Fibroblast of skin of scalp (primary cell): ENCODE measurements at places on chromosomes 11 and 22.

- no peak for DNase-seq
These were observed 860 bp downstream of the PRMT3 start for GRCh38 chr11:20388096-20389055.

DNA sequence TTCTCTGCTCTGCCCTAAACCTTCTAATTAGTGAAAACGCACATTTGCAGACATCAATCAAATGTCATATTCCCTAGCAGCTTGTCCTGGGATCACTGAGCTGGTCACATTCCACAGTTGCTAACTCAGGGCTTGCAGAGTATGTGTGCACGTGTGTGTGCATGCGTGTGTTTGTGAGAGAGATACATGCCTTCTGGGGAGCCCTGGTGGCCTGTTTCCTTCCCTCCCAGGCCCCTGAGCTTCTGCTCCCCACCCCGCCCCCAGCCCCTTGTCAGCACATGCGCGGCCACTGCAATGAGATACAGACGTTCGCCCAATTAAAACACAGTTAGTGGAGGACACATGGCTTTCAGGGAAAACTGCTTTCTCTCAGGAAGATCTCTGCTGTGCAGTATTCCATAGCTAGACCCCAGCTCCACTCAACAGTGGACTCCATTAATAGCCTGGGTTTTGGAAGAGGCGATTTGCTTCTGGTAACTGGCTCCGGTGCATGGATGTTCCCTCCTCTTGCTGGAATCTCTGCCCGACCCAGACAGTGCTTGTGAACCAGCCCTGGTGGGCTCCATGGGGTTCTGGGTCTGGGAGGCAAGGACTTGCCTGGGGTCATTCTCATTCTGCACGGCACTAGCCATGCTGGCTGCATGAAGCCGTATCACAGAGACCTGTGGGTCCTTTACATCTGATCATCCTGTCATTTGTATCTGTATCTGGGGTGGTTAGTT, 17.7 kb downstream of the LRP5 start:
- peak; percentile 65 for DNase-seq

DNA sequence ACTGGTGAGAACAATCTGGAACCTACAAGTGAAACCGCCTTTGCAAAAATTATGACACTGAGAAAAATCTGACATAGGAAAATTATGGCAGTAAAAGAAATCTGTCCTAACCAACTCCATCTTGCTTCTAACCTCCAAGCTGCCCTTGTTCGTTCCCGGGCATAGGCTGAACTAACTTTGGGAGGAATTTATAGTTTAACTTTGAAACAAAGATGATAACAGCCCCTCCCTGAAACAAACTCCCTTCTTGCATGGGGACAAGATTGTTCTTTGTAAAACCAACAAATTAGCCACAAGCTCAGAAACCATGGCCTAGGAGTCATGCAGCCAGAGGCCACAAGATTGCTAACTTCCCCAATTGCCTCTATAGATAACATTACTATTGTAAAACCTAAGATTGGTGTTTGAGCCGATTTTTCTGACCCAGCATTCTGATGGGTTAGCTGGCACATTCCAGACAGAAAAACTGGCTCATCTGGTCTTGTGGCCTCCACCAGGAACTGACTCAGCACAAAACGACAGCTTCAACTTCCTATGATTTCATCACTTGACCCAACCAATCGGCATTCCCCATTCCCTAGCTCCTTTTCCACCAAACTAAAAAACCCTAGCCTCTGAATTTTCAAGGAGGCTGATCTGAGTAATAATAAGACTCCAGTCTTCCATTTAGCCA, 3.6 kb upstream of the CCDC81 start:
- DNase-seq: peak; percentile 69

DNA sequence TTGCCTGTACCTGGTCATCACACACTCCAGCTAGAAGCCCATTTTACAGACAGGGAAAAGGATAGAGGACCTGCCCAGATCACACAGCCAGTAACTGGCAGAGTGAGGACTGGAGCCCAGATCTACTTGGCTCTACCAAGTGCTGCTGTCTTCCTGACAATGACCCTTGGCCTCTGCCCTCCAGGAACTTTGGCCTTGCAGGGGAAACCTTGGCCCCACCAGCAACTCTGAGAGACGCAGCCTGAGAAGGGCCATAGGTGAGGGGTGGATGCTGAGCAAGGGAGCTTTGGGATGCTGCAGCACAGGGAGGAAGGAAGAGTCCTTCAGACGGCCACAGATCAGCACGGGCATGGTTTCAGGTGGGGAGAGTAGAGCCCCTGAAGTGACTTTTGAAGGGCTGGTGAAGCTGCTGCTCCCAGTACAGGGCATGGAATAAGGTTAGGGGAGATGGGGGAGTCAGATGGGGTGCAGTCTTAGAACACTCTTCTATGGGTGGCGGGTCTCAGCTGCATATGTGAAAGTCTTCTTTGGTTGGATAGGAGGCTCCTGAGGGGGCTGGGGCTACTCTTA, 2.0 kb upstream of the CAPN5 start:
- no peak for DNase-seq

DNA sequence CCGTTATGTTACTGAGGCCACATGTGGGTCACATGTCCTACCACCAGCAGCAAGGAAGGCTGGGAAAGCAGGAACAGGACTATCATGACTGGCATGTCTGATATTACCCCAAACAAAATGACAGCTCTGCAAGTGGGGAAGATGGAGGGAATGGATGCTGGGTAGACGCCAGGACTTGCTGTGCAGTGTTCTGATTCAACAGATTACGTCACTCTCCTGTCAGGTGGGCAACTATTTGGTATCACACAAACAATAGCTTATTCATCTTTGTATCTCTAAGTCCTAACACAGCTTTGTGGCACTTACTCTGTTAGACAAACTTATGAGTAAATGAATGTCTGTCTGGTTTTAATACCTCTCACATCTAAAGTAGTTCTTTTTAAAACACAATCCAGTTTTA, 105.2 kb downstream of the SPON1 start:
- DNase-seq: no peak

GRCh38 chr11:339963-340362, 19.3 kb upstream of the IFITM3 start:
- DNase-seq: no peak

DNA sequence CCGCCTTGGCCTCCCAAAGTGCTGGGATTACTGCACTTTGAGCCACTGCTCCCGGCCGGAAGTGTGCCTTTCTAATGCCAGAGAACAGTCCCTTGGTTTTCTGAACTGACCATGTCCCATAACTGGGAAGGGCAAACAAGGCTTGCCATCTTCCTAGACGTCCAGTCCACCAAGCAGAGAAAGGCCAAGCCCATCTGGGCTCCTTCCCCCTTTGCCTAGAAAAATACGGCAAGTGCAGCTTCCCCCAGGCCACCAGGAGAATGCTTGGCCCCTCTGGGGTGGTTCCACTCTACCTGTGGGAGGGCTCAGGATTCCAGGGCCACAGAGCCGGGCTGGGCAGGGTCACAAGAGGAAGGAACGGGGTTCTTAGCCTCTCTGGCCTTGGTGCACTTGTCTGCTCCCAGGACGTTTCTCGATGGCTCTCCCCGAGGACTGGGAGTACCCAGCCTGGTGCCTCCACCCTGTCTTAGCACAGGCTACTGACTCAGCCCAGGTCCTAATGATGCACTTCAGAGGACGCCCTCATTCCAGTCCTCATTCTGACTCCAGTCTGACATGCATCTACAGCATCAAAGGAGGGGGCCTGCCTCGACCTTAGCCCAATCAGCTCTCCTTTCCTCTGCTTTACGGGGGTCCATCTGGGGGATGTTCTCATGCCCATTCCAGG, 1.2 kb downstream of the USP2 start:
- DNase-seq: no peak

DNA sequence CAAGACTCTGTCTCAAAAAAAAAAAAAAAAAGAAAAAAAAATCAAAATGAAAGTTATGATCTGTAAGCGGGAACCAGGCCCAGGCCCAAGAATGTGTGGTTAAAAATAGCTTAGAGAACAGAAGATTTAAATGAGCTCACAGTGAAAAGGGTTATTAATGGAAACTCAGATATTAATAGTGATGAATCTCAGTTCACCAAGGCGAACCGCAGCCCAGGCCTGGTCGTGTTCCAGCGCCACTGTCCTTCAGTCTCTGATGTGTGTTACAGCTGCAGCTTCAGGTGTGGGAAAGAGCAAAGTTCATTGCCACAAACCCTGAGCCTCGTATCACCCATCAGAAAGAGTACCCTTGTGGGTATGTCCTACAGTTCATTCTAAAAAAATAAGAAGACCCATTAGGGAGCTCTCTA, 107.1 kb downstream of the GAB2 start:
- DNase-seq: peak; percentile 46

DNA sequence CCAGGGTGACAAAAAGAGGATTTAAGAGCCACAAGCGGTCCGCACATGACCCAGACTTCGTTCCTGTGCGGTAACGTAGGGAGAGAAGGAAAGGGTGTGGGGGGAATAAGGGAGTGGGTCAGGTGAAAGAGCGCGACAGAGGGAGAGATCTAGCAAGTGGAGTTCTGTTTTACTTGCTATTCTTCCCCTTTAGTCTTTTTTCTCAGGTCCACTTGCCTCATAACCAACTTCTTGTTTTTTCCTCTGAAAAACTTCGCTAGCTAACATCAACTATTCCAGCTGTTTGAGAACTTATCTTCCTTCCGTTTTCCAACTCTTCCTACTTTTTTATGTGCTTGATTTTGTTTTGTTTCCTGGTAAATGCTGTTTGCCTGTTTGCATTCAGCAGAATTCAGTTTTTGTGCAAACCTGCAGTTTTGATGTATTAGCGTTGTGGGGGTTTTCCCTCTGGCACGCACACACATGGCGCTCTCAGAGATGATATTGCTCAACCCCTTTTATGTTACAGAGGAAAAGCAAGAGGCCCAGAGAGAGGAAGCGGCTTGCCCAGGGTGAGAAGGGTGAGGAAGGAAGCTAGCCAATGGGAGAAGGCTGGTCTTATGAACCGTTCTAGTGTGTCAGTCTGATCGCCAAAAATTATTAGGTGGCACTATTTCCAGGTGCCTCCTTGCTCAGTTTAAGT, 592 bp upstream of the CTSC start:
- DNase-seq: peak; percentile 46

DNA sequence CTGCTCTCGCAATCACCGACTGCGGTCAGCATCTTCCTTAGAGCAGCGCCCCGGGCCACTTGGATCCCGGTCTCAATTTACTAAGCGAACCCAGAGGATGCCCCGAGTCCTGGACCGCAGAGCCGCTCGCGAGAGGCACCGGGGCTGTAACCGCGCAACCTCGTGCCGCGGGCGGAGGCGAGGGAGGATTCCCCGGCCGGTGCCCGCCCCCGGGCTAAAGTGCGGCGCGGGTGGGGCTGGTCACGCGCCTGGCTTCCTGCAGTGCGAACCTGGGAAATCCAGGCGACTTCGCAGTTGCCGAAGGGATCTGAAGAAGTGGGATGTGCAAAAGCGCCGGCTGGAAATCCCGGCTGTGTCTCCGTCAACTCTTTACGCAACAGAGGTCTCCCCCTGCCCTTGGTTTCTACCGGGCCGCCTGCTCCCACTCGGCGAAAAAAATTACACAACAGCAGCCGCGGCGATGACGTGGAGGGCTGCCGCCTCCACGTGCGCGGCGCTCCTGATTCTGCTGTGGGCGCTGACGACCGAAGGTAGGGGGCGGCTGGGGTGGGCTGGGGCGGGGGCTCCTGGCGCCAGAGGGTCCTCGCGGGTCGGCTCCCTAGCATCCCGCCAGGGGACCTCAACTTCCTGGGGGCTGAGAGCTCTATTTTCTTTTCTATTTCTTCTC, at the start of gene NCR3LG1:
NCR3LG1 (plus strand) TSS at position 291 of the 667 bp plus-strand sequence; CDS start at position 461, 170 bp downstream.
- peak; percentile 42 for DNase-seq

DNA sequence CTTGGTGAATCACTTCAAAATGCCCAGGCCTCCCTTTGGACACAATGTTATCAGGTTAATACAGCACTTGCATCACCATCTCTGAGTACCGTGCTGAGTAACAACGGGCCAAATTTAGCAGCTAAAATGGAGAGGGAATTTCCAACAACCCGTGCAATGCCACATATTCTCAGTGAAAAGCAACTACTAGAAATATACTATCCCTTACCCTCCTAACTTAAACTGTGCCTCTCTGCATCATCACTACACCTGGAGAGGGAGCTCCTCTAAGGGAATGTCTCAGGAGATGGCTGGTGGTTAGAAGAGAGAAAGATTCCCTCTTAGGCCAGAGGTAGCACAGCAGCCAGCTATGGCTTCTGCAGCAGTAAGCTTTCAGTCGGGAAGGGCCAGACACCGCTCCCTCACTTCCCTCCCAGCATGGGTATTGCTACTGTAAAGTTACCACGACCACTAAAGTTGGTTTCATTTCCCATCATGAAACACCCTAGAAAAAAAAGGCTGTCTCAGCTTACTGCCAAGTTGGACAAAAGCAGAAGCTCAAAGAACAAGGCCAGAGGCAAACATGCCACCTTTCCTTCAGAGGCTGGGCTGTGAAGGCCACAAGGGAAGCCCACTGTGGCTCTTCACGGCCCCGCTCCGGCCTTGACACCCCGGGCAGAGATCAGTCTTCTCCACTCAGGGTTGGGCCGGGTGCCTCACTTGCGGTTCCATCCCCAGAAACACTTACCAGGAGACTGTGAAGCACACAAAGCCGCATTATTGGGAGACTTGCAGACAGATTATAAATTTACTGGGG, 3.9 kb downstream of the MAML2 start:
- peak; percentile 54 for DNase-seq

- DNase-seq: no peak
These were observed 52.3 kb upstream of the SCUBE2 start for GRCh38 chr11:9143721-9144120.

- DNase-seq: no peak
These were observed 8.1 kb downstream of the MACROD1 start for GRCh38 chr11:64157631-64158394.
